Activated naive CD4-positive, alpha-beta T cell treated with anti-CD3 and anti-CD28 coated beads, Interleukin-2, amount 50 U/mL, for 72 hours (primary cell): ENCODE measurements at places on chromosomes 3 and 15.

GRCh38 chr3:12908136-12908730 lies 66.9 kb upstream of the RPL32 start:
- DNase-seq, result no peak

DNA sequence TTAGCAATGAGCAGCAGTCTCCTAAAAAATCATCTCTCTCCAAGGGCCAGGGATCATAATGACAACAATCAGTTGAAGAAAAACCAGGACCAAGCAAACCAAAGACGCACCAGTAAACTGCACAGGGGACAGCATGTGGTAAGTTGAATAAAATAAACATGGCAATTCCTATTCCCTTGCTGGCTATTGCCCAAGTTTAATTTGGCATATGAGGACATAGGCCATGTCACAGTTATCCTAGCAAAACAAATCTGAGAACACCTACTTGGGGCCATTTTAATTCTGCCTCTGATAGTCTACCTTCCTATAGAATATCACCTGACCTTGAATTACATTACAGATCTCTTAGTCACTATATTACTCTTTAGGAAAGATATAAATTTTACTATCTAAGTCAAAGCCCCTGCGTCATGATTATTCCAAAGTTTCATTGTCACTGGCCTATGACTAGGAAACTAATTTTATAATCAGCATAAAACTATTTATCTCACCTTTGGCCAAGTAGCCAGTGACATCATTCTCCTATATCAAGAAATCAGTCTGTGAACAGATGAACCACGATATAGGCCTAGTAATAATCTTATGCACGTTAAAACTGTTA lies 23.0 kb downstream of the AP3S2 start:
- no peak for DNase-seq

DNA sequence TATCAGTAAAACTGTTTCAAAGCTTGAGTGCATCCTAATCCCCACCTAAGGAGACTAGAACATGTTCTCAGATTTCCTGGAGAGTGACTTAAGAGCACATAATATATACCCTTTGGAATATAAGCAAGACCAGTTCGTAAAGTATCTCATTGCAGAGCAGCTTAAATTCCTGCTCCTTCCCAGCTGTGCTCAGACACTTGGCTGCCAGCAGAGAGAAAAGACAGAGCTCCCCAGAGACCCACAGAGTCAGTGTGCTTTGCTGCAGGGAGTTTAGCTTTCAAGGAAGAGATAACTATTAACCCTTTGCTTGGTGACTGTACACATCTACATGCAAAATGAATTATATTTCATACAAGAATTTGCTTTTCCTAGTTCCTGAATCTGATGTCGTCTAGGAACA lies 338.1 kb upstream of the ARHGEF26 start:
- no peak for DNase-seq

DNA sequence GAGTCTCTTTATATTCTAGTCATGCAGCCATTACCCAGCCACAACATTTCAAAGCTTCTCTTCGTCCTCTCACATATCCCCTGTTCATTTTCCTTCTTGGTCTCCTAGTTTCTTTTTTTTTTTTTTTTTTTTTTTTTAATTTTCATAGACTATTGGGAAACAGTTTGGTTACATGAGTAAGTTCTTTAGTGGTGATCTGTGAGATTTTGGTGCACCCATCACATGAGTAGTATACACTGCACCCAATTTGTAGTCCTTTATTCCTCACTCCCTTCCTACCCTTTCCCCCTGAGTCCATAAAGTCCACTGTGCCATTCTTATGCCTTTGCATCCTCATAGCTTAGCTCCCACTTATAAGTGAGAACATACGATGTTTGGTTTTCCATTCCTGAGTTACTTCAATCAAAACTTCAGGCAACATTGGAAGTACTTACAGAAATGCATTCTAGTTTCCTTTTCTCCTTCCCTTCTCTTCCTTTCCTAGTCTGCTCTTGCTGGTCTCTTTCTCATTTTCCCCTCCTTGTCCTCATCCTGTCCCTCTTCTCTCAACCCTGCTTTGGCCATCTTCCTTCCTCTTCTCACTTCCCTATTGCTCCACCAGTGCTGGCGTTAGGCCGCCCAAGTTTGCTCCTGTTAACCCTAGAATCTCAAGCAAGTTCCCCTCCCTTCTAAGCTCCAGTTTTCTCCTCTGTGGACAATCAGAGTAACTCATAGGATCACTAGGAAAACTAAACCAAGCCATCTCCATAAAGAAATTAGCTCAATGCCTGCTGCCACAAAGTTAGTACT lies 4.8 kb downstream of the ATP8B4 start:
- no peak for DNase-seq

GRCh38 chr15:80081390-80081789 lies 21.9 kb downstream of the ZFAND6 start:
- no peak for DNase-seq

- no peak for DNase-seq
Observed at GRCh38 chr3:112889357-112889756, 42.7 kb upstream of the CD200R1L start.

DNA sequence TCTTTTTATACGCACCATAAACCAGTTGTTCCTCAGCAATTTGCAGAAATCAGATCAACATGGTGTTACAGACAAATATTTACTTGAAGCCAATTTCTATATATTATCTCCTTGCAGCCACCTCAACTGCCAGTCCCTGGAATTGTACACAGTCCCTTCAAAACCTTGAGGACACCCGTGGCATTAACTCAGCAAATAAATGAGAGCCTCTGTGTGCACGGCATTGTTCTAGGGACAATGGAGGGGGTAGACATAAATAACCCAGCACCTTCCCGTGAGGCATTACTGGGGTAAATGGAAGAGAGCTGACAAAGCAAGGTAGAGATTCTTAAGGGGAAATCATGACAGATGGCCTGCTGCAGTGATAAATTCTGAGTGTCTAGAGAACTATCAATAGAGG lies 12.5 kb downstream of the TM2D3 start:
- no peak for DNase-seq

DNA sequence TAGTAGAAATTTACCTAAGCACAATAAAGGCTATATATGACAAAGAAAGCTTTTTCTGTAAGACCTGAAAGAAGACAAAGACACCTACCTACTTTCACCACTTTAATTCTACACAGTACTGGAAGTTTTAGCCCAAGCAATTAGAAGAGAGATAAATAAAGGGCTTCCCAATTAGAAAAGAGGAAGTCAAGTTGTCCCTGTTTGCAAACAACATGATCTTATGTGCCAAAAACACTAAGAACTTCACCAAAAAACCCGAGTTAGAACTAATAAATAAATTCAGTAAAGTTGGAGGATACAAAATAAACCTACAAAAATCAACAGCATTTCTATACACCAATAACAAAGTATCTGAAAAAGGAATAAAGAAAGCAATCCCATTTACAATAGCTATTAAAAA lies 190.9 kb downstream of the NR2F2 start:
- no peak for DNase-seq

DNA sequence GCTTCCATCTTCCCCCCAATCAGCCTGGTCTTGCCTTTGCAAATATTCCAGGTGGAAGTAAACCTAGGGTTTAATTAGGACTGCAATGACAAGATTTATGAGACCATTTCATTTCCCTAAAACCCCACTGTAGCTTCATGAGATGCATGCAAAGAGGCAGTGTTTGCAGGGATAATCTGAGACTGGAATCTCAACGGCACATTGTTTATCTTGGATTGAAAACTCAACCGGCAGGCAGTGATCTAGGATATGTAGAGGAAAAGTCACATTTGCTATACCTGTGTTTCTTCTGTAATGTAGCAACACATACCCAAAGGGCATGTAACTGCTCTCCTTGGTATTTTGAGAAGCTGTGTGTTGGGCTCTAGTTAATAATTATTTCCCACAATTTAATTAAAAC lies 18.7 kb upstream of the CLSTN2 start:
- DNase-seq, result no peak

DNA sequence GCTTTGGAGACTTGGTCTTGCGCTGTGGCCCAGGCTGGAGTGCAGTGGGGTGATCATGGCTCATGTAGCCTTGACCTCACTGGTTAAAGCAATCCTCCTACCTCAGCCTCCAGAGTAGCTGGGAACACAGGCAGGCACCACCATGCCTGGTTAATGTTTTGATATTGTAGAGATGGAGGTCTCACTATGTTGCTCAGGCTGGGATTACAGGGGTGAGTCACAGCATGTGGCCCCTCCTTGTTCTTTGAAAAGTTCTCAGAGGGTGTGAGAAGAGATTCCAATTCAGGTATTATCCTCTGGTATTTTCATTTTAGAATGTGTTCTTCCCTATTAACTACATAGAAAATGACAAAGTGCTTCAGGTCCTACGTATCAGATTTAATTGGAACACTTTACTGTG lies 51.9 kb upstream of the RPL32 start:
- DNase-seq, result no peak
